ENCODE measurements at places on chromosomes 16 and 17. TPM values are rescaled to one million over a fixed set of nuclear protein-coding genes. Genes with fewer than 3 reads are reported as not detected.
A peak's percentile ranks its signal among the peaks of the same experiment; 100 is the strongest.

The WDR59 gene
- 127 TPM for total RNA-seq

The OR4D1 gene
- total RNA-seq = 2.2 TPM

The PIMREG gene
- not detected for total RNA-seq

The SGCA gene
- not detected for total RNA-seq

The HOXB4 gene
- 3.1 TPM for total RNA-seq

The ZG16 gene
- total RNA-seq = not detected

The TBC1D26 gene
- total RNA-seq = 0.49 TPM

The TMIGD1 gene
- not detected for total RNA-seq

The KRTAP4-5 gene
- total RNA-seq = not detected

The CBFA2T3 gene
- 0.11 TPM for total RNA-seq

DNA sequence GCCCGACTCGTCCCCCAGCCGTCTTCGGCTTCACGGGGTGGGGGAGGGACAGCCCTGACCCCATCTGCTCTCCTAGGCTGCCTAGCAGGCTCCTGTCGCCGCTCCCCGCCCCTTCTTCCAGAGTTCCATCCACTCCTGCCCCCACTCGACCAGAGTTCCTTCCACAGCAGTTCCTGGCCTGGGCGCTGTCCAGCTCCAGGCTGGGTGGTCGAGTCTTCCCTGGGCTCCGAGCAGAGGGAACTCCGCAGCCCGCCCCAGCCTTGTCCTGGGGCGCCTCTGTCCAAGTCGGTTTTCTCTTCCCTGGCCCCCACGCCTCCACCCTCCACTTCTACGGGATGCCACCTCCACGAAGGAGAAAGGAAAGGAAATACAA lies 1.4 kb downstream of the PYY start:
- H3K36me3 ChIP-seq = no peaks in the 10 kb centered on the region
- peaks cover 9% of the 10 kb centered on the region for H3K4me1 ChIP-seq
- H3K27me3 ChIP-seq = peaks cover 6% of the 10 kb centered on the region
- H3K27ac ChIP-seq = no peak overlapping the region
- no peak overlapping the region for H3K4me3 ChIP-seq
- no peak for DNase-seq

- peaks cover 19% of the 10 kb centered on the region for H3K27me3 ChIP-seq
- DNase-seq = no peak
- H3K27ac ChIP-seq = no peak within 1 kb of the TSS
These were observed at the start of gene TEKT3 for GRCh38 chr17:15341385-15341849. Gene TEKT3, minus strand, starts transcription at chr17:15341597. Its CDS starts 10,012 bp downstream, at chr17:15331585.

DNA sequence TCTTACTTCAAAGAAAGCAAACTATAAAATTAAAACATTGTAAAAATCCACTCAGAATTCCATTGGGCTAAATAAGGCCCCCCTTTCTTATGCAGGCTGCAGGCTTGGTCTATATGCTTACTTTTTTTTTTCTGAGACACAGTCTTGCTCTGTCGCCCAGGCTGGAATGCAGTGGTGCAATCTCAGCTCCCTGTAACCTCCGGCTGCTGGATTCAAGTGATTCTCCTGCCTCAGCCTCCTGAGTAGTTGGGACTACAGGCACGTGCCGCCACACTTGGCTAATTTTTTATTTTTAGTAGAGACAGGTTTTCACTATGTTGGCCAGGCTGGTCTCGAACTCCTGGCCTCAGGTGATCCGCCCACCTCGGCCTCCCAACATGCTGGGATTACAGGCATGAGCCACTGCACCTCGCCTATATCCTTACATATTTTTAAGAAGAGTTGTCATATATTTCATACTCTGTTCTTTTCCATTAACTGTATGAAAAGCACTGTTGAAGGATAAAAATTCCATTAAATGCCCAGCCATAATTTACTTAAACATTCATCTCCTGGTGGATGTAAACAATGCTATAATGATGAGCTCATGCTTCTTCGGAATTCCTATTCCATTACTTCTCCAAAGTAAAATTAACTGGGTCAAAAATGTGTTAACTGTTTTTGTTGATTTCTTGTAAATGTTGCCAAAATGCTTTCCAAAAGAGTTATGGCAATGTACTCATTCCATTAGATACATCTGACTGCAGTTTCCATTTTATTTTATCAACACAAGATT lies 17.8 kb downstream of the SNN start:
- H3K4me1 ChIP-seq = peaks cover 34% of the 10 kb centered on the region
- no peaks in the 10 kb centered on the region for H3K27me3 ChIP-seq
- peaks cover 59% of the 10 kb centered on the region for H3K36me3 ChIP-seq
- no peak overlapping the region for H3K4me3 ChIP-seq
- H3K27ac ChIP-seq = no peak overlapping the region

GRCh38 chr17:74472890-74473289 lies 6.5 kb downstream of the CD300A start:
- H3K27me3 ChIP-seq = no peaks in the 10 kb centered on the region
- no peak overlapping the region for H3K27ac ChIP-seq
- no peak for DNase-seq
- peaks cover 69% of the 10 kb centered on the region for H3K4me1 ChIP-seq
- no peaks in the 10 kb centered on the region for H3K36me3 ChIP-seq
- H3K4me3 ChIP-seq = no peak overlapping the region

GRCh38 chr17:15999141-15999973 lies at the start of the genes TTC19 and ZSWIM7:
Gene TTC19, plus strand, starts transcription at chr17:15999824. Its CDS starts 25 bp downstream, at chr17:15999849.
Gene ZSWIM7, minus strand, starts transcription at chr17:15999704. Its CDS starts 110 bp downstream, at chr17:15999594.
- peak within 1 kb of the TSS; percentile 76 for H3K27ac ChIP-seq
- DNase-seq = peak; percentile 91
- H3K36me3 ChIP-seq = peaks cover 28% of the 10 kb centered on the region
- no peaks in the 10 kb centered on the region for H3K27me3 ChIP-seq
- peaks cover 28% of the 10 kb centered on the region for H3K4me1 ChIP-seq

GRCh38 chr16:13136901-13137300 lies 235.5 kb downstream of the SHISA9 start:
- H3K4me1 ChIP-seq = no peaks in the 10 kb centered on the region
- DNase-seq = no peak
- H3K27me3 ChIP-seq = no peaks in the 10 kb centered on the region
- H3K4me3 ChIP-seq = no peak overlapping the region

- no peak overlapping the region for H3K27ac ChIP-seq
- H3K4me1 ChIP-seq = peaks cover 20% of the 10 kb centered on the region
- H3K36me3 ChIP-seq = no peaks in the 10 kb centered on the region
- DNase-seq = no peak
These were observed 27.8 kb upstream of the TAC4 start for GRCh38 chr17:49875685-49876084.

- H3K36me3 ChIP-seq = no peaks in the 10 kb centered on the region
- no peak for DNase-seq
- H3K4me1 ChIP-seq = no peaks in the 10 kb centered on the region
- no peak overlapping the region for H3K27ac ChIP-seq
These were observed 31.7 kb upstream of the GAN start for GRCh38 chr16:81283044-81283443.

DNA sequence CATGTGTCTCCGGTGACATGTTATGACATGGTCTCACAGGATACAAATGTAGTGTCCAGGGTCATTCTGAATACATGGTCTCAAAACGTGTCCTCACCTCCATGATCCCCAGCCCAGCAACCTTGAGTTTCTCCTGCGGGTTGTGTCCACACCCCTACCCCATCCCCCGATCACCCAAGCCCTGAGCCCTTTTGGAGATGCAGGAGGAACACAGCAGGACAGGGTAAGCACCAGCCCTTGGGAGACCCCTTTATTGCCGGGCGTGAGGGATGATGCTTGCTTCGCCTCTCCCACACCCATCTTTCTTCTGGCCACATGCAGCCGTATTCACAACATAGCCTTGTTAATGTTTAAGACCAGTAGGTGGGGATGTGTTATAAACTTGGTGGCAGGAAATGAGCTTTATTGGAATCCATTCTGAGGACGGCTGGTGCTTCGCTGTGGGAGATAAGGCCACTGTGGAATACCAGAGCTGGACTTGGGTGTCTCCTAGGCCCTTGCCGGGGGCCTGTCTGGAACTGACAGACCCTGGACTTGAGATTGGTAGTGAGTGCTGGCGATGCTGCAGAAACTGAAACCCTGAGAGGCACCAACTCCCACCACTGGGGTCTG lies 5.5 kb downstream of the TMEM132E start:
- H3K36me3 ChIP-seq = no peaks in the 10 kb centered on the region
- no peak overlapping the region for H3K4me3 ChIP-seq
- DNase-seq = peak; percentile 16
- peaks cover 27% of the 10 kb centered on the region for H3K27me3 ChIP-seq

DNA sequence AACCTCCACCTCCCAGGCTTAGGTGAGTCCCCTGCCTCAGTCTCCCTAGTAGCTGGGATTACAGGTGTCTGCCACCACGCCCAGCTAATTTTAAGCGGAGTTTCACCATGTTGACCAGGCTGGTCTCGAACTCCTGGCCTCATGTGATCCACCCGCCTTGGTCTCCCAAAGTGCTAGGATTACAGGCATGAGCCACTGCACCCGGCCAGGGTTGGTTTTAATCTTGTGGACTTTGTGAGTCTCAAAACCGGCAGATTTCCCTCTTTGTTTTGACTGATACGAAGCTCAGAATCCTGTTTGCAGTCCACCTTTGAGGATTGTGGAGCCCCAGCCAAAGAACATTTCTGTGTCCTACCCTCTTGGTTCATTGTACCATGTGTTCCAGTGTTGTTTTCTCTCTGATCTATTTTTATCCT lies 16.4 kb upstream of the CPSF4L start:
- no peaks in the 10 kb centered on the region for H3K4me1 ChIP-seq
- no peaks in the 10 kb centered on the region for H3K27me3 ChIP-seq
- no peaks in the 10 kb centered on the region for H3K36me3 ChIP-seq
- H3K27ac ChIP-seq = no peak overlapping the region
- no peak overlapping the region for H3K4me3 ChIP-seq

DNA sequence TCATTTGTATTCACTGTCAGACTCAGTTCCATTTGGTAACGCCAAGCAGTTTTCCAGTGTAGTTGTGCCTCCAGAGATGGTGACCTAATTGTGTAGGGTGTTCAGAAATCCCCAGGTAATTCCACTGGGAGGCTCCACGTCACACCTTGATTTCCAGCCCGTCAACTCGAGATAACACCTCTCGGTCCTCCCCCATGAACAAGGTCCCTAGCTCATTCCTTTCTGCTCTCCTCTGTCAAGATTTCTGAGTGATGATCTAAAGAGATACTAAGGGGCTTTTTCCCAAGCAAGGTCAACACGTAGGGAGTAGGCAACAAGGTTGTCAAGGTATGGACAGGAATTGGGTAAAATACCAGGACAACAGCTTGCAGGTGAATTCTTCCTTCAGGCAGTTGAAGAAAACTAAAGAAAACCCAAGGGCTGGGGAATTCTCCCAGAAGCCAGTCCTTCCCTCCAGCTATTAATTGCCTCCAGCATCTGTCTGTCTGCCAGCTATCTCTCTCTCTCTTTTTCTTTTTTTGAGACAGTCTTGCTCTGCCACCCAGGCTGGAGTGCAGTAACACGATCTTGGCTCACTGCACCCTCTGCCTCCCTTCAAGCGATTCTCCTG lies 31.4 kb downstream of the GPRC5B start:
- no peak overlapping the region for H3K27ac ChIP-seq
- no peaks in the 10 kb centered on the region for H3K4me1 ChIP-seq
- H3K4me3 ChIP-seq = no peak overlapping the region
- no peaks in the 10 kb centered on the region for H3K36me3 ChIP-seq
- no peaks in the 10 kb centered on the region for H3K27me3 ChIP-seq

- H3K27ac ChIP-seq = no peak overlapping the region
- no peaks in the 10 kb centered on the region for H3K36me3 ChIP-seq
- H3K4me1 ChIP-seq = no peaks in the 10 kb centered on the region
- no peaks in the 10 kb centered on the region for H3K27me3 ChIP-seq
- no peak for DNase-seq
These were observed 882.4 kb upstream of the EEF2KMT start for GRCh38 chr16:5979905-5980550.

DNA sequence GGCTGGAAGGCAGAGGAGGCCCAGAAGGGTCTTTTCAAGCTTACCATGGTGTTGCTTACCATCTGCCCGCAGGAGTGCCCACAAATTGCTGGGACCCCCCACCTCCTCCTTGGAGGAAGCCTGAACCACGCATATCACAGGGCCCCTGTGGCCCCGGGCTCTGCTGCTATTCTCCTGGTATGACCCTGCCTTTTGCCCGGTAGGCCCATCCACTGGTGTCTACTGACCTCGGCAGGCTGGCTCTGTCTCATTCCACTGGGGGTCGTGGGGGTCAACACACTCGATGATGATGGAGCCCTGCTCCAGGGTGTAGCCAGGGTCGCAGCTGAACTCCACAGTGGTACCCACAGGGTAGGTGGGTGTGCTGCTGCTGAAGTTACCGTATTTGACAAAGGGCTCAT lies 8.2 kb upstream of the PHF12 start:
- H3K4me1 ChIP-seq = no peaks in the 10 kb centered on the region
- H3K4me3 ChIP-seq = no peak overlapping the region

- no peaks in the 10 kb centered on the region for H3K27me3 ChIP-seq
- no peak overlapping the region for H3K4me3 ChIP-seq
- peaks cover under 1% of the 10 kb centered on the region for H3K4me1 ChIP-seq
- H3K36me3 ChIP-seq = peaks cover 12% of the 10 kb centered on the region
- no peak for DNase-seq
- no peak overlapping the region for H3K27ac ChIP-seq
These were observed 125.3 kb downstream of the FTO start for GRCh38 chr16:53829186-53829747.

GRCh38 chr17:71885662-71886061 lies 235.2 kb upstream of the SOX9 start:
- no peaks in the 10 kb centered on the region for H3K27me3 ChIP-seq
- no peaks in the 10 kb centered on the region for H3K36me3 ChIP-seq
- no peak for DNase-seq
- H3K4me1 ChIP-seq = no peaks in the 10 kb centered on the region

Measured in CD4-positive, alpha-beta memory T cell (primary cell).